ENCODE measurements at places on chromosomes 2 and 18. TPM values are rescaled to one million over a fixed set of nuclear protein-coding genes. Genes with fewer than 3 reads are reported as not detected.

SOWAHC gene
- total RNA-seq, result 12.9 TPM

PLGLB2 gene
- total RNA-seq, result 0.86 TPM

PRADC1 gene
- total RNA-seq, result 26.8 TPM

- no peak for DNase-seq
Observed at GRCh38 chr18:59047321-59048047, 92.2 kb upstream of the SEC11C start.

DNA sequence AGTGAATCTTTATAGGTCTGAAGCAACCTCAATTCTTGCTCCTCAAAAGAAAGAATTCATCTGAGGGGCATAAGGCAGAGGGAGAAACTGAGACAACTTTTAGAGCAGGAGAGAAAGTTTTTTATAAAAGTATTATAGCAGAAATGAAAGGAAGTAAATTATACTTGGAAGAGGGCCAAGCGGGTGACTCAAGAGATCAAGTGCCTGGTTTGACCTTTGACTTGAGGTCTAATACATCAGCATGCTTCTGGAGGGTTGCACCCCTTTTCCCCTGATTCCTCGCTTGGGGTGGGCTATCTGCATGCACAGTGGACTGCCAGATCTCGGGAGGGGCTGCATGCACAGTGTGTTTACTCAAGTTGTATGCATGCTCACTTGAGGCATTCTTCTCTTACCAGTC, 268.5 kb upstream of the LRATD1 start:
- DNase-seq, result no peak

DNA sequence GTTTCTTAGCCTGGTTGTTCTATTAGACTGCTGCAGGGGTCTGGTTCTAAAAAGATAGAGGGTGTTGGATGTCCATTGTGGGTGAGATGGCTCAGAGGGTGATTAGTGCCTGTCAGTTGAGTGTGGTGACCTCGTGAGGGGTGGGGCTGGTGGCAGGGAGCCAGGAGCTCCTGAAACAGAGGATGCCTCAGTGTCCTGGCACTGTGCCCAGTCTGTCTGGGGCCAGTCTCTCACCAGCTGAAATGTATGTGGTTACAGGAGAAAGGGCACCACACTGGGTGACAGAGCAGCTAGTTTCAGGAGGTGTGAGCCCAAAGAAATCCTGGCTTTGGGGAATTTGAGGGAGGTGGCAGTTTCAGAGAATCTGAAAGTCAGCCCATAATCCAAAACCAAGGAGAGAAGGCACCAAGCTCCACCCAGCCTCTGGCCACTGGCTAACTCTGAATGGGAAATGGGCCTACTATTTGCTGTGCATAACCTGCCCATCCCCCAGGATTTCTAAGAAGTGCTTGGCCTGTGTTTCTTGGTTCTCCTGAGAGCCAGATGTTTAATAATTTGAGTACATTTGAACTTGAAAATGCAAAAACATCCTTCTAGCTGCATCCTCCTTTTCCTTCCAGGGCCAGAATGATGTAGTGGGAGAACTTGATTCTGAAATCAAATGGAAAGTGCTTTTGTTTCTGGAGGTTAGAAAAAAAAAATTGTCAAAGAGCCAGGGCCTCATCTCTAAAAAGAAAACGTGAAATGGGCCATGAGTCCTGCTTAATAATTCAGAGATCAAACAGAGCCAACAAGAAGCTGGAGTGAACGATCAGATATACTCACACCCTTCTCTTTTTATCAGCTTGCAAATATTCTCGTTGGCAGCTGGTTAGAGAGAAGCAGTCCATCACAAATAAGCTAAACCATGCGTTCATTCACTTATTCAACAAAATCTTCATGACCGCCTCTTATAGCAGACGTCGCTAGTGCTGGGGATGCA, 92.3 kb downstream of the B3GNT2 start:
- DNase-seq, result no peak

GRCh38 chr2:17441055-17441771, 77.0 kb downstream of the RAD51AP2 start:
- DNase-seq, result no peak

- DNase-seq, result no peak
Observed at GRCh38 chr2:201978986-201979385, 54.7 kb upstream of the FZD7 start.

ABHD1 gene
- total RNA-seq, result not detected

All from glutamatergic neuron (in vitro differentiated cells).